ENCODE measurements at places on chromosomes 6 and 20.

DNA sequence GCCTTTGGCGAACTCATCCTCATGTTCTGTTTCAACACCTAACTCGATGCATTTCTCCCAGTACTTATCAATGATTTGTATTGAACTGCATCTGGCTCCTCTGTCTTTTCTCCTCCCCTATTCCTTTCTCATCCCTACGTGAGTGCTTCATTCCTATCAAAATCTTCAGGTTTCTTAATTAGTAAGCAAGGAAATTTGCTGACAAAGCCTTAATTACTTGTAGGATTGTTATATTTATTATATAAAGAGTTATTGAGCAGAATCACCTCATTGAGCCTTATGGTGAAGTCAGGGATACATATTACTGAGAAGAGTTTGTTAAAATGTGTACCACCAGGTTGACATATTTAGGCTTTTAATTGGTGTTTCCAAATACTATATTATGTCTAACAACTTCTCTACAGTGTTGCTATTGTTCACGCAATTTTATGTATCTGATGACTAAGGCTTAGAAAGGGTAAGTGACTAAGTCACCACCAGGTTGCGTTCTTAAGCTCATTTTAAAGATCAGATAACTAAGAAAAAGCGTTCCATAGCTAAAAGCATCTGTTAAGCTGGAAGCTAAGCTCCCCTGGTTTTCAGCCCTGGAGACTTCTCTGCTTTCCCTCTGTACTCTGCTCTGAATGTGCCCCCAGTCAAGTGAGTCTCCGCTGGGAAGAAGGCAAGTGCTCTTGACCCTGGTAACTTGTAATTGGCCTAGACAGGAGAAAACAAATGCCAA, 18.9 kb downstream of the SCGN start:
- no peak for DNase-seq

DNA sequence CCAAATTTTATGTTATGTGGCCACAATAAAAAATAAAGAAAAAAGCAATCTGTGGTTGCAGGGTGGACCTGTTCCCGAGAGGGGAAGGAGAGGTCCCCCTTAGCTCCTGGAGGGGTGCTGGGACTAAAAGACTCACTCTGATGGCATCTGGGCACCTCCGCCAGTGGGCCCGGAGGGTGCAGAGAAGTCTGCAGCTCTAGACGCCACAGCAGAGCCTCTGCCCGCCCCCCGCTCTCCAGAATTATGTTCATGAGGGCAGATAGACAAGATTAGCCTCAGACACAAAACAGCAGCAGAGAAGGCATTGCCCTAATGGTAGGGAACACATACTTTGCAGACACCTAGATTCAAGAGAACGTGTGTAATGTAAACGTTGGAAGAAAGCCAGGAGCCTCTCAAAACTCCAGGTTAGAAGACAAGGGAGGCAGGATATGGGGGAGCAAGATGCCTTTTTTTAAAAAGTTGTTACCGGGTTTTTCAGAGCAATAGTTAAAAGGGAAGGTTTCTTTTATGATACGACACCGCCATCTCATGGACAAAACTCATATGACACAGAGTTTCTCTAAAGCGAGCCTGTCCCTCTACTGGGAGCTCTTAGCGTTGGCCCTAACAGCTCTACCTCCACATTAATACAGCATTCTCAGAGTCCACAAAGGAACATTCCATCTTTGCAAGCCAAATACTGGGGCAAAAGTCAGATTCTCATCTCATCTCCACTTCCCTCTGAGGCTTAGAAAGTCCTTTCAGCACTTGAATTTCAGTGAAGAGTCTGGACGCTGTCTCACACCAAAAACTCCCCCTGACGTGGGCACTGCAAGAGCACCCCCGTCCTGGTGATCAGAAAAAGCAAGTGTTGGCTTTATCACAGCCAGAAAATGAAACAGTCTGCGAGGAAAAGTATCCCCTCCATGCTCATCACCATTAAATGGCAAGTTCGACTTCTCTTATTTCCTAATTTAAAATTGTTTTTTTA, 47.2 kb downstream of the FOXF2 start:
- peak; percentile 44 for DNase-seq

- DNase-seq, result no peak
These were observed 50.8 kb downstream of the AIG1 start for GRCh38 chr6:143111443-143111842.

DNA sequence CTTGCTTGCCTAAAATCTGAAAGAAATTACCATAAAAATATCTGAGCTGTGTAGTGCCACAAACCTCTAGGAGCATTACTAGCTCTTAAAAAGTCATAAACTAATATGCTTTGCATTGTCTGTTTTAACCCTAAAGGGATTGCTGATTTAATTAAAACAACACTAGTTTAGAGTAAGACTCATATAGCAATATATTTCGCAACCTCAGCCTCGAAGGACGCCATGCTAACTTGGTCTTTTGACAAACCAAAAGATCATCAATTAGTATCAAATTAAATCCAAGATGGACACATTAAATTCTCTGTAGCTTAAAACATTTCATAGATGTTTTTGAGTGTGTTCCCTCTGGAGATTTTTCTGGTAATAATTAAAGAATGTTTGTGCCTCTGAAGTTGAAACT, 74.8 kb upstream of the KCNQ5 start:
- DNase-seq, result no peak

- no peak for DNase-seq
These were observed 61.1 kb downstream of the SLC2A10 start for GRCh38 chr20:46770330-46771194.

DNA sequence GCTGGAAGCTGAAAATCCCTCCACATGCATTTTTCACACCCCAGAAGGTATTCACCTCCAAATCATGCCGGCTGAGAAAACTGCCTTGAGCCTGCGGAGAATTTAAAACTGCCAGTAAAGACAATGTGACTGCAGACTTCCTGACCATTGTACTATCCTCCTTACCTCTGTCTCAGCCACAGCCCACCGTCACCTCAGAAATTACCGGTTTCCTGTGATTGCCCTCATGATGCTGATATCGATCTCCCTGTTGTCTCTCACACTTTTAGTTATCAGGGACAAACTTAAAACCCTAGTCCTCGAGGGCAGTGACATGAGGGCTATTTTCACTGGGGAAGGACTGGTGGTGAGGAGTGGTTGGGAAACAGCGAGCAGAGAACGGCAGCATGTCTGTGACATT, 30.2 kb upstream of the FOXQ1 start:
- no peak for DNase-seq

- no peak for DNase-seq
These were observed 208.0 kb upstream of the SASH1 start for GRCh38 chr6:148134592-148134991.

DNA sequence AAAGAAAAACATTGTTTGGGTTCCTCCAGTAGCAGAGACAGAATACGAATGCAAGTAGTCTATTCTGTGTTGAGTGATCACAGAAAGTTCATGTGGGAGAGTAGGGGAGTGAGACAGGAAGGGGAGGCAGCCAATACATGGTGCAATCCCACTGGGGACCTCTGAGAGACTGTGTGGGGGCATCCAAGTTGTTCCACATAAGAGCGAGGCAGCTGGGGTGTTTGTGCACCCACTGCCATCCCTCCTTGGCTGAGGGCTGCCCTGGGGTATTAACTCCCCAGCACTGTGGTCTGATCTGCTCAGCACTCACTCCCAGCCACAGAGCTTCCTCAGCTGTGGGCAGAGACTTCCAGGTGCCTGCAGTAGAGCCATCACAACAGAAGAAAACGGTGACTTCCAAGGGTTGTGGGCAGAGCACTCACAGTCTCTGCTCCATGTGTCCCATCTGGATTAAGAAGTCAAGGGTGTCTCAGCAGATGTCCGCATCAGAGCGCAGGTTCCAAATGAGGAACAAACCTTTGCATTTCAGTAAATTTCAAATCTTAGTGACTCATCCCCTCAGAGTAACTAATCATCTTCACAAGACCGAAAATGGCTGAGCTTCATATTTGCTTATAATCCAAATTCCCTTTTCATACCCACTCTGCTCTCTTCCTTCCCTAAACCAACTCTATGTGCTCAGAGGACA, 101.9 kb upstream of the NAA20 start:
- no peak for DNase-seq

- DNase-seq, result peak; percentile 64
These were observed 184.7 kb downstream of the GJA1 start for GRCh38 chr6:121619987-121620740.

GRCh38 chr6:123520217-123520616, 116.5 kb downstream of the TRDN start:
- no peak for DNase-seq

DNA sequence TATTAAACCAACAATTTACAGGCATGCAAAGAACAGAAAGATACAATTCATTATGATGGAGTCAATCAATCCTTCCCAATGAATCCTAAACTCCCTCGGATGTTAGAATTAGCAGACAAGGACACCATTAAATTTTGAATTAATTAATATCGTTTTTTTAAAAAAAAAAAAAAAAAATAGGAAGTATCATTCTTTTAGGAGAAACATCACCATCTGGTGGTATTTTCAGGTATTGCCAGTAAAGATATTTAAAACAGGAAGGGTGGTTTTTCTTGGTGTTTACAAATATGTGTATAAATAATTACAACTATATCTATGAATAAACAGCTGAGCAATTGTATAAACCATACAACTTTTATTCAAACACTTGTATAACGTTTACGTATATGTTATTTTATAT, 564.4 kb downstream of the HAO1 start:
- DNase-seq, result no peak

DNA sequence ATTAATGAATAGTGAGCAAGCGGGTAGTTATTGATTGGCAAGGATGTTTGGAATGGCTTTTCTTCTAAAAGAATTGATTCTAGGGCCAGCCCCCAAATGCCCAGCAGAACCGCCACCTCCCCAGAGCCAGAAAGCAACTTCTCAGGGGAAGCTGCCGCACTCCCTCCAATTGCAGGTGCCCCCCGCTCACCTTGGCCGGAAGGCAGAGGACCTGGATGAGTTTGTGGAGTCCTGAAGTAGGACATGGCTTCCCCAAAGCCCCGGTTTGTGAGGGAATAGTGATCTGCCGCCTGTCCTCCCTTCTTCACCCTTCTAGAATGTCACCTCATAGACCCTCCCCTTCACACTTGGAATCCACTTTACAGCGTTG, at the start of gene SPATA25:
Gene SPATA25, minus strand, starts transcription at position 277 of the 370 bp plus-strand sequence. Its CDS starts 32 bp downstream, at position 245.
- DNase-seq, result no peak

DNA sequence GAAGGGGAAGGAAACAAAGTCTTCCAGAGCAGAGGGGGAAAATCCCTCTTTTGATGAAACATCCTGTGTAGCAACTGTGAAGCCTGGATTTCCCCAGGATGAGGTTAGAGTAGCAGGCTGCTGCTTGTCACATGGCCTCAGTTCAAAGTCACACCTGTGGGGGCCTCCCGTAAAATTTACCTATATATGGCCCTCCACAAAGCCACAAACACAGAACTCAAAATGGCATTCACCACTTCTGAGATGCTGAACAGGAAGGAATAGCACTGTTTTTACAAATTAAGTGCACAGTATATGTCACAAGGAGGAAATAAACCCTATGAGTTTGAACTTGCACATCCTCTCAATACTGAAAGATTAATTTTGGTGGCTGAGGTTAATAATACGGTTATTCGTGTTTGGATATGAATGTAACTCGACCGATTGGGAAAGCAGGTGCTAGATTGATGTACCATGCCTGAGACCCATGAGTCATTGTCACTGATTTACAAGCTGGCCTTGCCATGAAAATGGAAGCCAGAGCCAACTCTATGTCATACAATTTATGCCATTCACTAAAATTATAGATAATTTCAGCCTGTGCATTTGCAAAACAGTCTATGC, 70.6 kb downstream of the SGK1 start:
- DNase-seq, result no peak

DNA sequence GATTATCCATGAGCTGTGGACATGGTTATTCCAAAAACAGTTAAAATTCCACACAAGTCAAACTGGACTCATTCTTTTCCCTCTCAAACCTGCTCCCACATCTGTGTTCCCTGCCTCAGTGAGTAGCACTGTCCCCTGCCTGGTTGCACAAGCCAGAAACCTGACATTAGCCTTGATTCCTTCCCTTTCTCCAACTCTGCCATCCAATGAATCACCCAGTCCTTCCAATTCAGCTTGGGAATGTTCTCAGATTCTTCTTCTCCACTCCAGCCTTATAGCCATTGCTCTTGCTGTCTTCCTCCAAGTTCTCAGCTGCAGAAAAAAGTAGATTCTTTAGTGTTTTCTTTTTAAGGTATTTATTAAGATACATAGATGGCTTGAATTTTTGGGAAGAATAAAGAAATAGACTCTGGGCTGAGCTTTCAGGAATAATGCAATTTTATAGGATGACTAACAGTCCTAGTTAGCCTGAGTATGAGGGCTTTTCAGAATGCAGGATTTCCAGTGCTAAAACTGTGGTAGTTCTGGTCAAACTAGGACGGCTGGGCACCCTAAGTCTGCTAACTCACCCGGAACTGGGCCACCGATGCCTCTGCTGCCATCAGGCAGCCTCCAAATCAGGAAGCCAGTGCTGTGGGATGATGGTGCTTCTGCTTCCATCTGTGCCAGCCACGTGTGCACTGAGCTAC, 18.2 kb upstream of the SASH1 start:
- DNase-seq, result no peak

GRCh38 chr20:4059606-4060005, 44.2 kb upstream of the RNF24 start:
- no peak for DNase-seq

- DNase-seq, result no peak
These were observed 83.2 kb downstream of the CEBPB start for GRCh38 chr20:50273601-50274491.

DNA sequence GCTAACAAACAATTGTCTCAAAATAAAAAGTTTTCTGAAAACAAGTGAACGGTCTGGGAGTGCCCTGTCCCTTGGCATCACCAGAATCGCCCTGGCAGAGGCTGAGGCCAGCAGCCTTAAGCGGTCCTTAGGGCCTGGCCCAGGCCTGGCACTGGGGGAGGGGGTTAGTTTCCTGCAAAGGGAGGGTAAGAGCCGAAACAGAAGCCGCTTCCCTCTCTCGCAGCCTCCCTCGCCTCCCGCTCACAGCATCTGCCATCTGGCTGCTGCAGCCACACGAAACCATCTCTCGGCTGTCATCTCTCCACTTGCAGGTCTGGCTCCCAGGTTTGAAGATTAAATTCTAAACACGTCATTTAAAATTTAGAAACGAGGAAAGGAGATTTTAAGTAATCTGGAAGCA, 31.5 kb downstream of the PMEPA1 start:
- DNase-seq, result no peak

GRCh38 chr6:144331491-144331969, 46.4 kb downstream of the UTRN start:
- DNase-seq, result no peak

- DNase-seq, result no peak
These were observed 20.9 kb upstream of the VNN1 start for GRCh38 chr6:132734694-132735236.

DNA sequence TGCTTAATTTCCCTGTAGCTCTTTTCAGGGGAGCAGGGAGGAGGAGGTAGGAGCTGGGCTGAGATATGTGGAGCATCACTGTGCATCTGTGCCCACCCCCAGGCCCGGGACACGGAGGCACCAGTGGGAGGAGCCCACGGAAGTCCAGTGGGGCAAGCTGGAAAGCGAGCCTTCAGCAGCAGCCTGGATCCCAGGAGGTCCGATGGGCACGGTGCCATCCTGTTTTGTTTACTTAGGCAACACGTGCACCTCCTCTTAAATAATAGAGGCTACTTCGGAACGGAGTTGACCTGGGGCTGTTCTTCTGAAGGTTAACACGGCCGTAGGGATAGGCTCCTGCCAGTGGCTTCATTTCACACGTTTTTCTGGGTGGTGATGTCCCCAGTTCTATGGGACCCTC, 51.6 kb downstream of the CDH4 start:
- DNase-seq, result no peak

Data from H9 (cell line).